Aorta (tissue), 5 donors: ENCODE measurements at places on chromosomes 12 and 14.
A peak's percentile ranks its signal among the peaks of the same experiment; 100 is the strongest.

DNA sequence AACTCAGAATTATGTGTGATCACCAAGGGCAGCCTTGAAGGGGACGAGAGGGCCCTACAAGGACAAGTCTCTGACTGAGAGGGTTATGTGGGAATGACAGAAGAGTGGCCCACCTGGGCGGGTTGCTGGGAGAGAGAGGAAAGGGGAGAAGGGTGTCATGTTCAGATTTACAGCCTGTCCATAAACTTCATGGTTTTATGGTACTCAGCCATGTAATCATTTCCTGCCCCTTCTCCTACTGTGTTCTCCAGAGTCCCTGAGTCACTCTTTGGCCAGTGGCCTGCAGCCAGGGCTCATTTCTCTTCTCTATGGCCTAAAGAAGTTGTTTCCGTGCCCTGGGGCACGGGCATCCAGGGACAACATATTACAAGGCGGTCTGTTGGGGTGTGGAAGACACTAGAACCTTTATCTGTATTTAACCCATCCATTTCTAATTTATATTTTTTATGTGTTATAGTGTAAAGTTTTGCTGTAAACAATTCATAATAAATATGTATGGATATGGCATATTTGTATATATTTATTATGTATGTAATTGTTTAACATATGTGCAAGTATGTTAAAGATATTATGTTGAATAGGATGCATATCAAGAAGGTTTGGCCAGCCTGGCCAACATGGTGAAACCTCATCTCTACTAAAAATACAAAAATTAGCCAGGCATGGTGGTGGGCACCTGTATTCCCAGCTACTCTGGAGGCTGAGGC, 26.9 kb downstream of the DDX47 start:
- DNase-seq = peak; percentile 86

DNA sequence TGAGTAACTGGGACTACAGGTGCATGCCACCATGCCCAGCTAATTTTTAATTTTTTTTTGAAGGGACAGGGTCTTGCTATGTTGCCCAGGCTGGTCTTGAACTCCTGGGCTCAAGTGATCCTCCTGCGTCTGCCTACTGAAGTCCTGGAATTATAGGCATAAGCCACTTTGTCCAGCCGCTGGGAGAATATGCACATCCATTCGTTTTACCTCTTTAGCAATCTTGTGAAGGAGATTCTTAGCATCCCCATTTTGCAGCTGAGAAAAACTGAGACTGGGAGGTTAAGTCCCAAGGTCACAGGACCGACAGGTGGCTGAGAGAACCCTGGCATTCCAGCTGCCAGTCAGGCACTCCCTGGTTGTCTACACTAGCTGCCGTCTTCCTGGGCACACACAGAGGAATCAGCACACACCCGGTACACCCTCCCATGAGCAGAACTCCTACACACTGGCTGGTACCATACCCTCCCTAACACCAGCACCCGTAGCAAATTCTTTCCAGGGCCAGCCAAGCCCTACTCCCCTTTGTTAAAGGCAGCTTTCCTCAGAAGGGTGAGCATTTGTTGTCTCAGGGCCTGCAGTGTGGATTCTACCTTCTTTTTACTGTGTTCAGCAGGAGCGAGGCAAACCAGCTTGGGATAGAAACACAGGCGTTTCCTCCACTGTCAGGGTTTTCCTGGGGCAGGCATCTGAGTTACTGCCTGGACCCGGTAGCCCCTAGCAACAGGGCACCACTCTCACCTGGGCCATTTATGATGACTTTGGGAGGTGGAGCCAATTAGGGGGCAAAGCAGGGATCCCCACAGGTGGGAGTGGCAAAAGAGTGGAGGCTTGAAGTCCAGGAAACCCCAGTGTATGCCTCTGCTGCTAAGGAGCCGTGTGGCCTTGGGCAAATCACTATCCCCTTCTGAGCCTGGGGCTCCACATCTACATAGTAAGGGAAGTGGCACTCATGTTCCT, 70.2 kb downstream of the IRF2BPL start:
- DNase-seq = no peak

GRCh38 chr12:15322164-15323061, at the start of gene PTPRO:
Gene PTPRO (plus strand): TSS chr12:15322508.
- no peak for DNase-seq

- DNase-seq = no peak
Observed at GRCh38 chr14:44528180-44528579, 21.1 kb upstream of the FSCB start.

- no peak for DNase-seq
Observed at GRCh38 chr12:27607591-27607990, 83.6 kb downstream of the PPFIBP1 start.

- no peak for DNase-seq
Observed at GRCh38 chr12:106722837-106723236, 51.6 kb upstream of the RIC8B start.

GRCh38 chr14:33016613-33017012, 77.9 kb downstream of the NPAS3 start:
- no peak for DNase-seq

- no peak for DNase-seq
Observed at GRCh38 chr12:40980427-40980961, 207.6 kb upstream of the PDZRN4 start.

- DNase-seq = no peak
Observed at GRCh38 chr14:64110802-64111201, 183.4 kb downstream of the ESR2 start.

DNA sequence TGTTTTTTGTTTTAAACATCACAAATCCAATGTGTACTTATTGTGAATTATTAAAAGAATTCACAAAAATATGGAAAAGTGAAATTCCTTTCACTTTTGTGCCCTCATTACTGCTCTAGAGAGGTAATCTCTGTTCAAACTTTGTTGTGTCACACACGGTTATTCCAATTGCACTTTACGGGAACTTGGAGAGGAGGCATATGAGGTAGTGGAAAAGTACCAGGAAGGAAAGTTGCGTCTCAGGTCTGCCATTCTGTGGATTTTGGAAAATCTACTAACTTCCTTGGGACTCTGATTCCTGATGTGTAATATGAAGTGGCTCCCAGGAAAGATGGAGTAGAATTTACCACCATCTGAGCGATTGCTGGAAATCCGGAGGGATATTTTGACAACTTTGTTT, 90.9 kb upstream of the DCN start:
- DNase-seq = no peak

- DNase-seq = no peak
Observed at GRCh38 chr12:56084958-56085543, 5.1 kb downstream of the ERBB3 start.

GRCh38 chr12:91983935-91984334, 161.7 kb downstream of the BTG1 start:
- DNase-seq = no peak

DNA sequence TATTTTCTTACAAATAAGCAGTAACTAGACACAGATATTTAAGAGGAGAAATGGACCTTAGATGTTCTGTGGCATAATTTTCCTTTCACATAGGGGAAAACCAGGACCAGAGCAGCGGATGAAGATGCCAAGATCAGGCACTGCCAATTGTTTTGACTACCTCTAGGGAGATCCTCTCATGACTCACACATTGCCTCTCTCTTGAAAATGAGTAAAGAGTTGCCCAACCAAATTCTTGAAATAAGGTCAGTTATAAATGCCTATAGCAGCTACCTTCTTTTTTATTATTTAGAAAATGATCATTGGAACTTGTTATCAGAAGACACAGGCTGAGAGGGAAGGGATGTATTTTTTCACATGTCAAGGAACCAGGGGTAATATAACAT, 263.4 kb upstream of the PLEKHG7 start:
- no peak for DNase-seq

- no peak for DNase-seq
Observed at GRCh38 chr12:2198005-2198501, 145.3 kb downstream of the CACNA1C start.
